Astrocyte (in vitro differentiated cells and primary cell): ENCODE measurements at places on chromosomes 5 and 9.

GRCh38 chr5:88984040-88984439 is 101.1 kb upstream of the MEF2C start:
- no peak for DNase-seq

DNA sequence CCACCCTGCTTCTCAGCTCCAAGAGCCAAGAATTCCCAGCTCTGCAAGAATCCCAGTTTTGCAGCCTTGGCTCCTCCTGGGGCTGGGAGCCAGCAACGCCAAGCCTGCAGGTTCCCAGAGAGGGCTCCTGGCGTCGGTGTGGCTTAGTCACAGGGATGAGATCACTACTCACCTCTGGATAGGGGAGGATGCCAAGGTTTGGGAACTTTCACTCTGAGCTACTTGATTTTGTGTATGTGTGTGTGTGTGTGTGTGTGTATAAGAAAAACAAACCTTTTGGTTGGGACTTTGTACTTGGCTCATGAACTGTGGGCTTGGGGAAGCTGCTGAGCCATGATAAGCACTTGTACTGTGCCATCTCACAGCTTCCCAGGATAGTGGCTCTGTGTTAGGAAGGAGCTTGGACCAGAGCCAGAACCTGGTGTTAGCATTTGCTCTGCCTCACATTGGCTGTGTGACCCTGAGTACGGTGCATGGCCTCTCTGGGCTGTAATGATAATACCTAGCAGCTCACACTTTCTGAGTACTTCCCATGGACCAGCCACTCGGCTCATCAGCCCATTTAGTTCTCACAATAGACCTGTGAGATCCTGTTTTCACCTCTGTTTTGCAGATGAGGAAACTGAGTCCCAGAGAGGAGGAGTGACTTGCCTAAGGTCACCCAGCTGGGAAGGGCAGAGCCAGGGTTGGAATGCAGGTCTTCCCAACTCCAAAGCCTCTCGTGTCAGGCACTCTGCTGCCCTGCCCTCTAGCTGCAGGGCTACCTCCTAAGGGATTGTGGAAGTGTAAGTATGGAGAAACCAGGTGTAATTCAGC is 41.4 kb upstream of the DAB2IP start:
- peak; percentile 92 for DNase-seq

GRCh38 chr9:26054600-26055520 is 376.6 kb upstream of the TUSC1 start:
- peak; percentile 33 for DNase-seq

GRCh38 chr5:160311491-160312133 is 752 bp downstream of the CCNJL start:
- DNase-seq, result no peak

- DNase-seq, result no peak
Measured at GRCh38 chr9:134349936-134350335, 23.7 kb downstream of the RXRA start.

GRCh38 chr9:135321580-135321979 is 158.0 kb upstream of the PPP1R26 start:
- no peak for DNase-seq

- no peak for DNase-seq
Measured at GRCh38 chr5:55918087-55919035, 67.2 kb downstream of the IL31RA start.

DNA sequence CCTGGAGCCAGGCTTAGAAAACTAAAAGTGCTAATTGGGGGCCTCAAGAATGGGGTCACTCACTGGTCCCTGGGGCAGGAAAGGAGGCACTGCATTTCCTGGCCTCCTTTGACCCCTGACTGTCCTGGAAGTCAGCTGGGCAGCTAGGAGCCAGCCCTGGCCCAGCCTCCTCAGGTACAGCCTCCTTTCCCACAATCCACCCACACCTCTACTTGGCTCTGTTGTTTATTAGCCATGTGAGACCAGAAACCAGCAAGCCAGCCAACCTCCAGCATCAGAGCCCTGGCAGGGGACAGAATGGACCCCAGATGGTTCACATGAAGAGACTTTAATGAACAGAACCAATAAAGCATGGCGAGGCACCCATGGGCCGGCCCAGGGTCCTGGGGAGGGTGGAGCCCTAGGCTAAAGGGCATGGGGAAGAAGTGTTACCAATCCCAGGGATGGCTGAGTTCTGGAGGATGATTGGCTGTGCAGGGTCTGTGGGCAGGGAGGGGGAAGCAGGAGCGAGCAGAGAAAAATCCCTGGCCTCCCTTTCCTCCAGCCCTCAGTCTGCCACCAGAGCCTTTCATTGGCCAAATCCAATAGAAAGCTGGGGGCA is 55.3 kb upstream of the ANGPTL2 start:
- DNase-seq, result no peak

DNA sequence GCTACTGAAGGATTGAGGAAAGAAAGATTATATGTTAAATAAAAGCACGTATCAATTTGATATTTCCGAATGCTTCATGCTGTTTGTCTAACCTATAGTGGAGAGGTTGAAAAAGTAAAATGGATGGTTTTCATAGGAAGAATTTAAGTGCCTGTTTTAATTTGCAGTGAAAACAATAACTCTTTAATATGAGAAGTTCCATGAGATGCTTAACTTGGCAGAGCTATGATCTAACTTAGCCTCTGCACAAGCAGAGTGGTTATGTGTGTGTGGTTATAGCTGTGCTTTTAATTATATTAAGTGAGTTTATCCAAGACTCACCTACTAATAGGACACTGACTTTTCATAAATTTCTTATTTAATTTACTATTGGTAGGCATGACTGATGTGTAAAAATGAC is 57.4 kb downstream of the AOPEP start:
- DNase-seq, result no peak

DNA sequence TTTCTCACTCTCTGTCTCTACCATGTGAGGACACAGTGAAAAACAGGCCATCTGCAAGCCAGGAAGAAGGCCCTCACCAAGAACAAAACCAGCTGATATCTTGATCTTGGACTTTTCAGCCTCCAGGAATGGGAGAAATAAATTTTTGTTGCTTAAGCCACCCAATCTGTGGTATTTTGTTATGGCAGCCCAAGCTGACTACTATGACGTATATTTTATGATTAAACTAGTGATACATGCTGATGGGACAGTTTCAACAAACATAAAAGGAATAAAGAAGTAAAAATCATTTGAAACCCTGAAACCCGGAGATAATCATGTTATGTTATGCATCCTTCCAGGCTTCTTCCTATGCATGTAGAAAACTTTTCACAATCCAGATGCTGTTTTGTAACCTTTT is 71.5 kb upstream of the ERBIN start:
- DNase-seq, result no peak

GRCh38 chr5:9173281-9174048 is 372.4 kb downstream of the SEMA5A start:
- peak; percentile 29 for DNase-seq

DNA sequence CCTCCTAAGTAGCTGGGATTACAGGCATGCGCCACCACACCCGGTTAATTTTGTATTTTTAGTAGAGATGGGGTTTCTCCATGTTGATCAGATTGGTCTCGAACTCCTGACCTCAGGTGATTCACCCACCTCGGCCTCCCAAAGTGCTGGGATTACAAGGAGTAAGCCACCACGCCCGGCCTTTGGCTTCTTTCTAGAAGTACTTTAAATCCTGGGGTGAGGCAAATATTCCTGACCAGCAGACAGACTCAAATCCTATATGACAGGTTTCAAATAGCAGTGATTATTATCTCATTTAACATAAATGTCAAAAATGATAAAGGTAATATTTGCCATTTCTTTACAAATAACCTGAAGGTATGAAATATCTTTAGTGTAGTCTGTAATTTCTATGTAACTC is 35.6 kb downstream of the ABHD17B start:
- DNase-seq, result no peak

DNA sequence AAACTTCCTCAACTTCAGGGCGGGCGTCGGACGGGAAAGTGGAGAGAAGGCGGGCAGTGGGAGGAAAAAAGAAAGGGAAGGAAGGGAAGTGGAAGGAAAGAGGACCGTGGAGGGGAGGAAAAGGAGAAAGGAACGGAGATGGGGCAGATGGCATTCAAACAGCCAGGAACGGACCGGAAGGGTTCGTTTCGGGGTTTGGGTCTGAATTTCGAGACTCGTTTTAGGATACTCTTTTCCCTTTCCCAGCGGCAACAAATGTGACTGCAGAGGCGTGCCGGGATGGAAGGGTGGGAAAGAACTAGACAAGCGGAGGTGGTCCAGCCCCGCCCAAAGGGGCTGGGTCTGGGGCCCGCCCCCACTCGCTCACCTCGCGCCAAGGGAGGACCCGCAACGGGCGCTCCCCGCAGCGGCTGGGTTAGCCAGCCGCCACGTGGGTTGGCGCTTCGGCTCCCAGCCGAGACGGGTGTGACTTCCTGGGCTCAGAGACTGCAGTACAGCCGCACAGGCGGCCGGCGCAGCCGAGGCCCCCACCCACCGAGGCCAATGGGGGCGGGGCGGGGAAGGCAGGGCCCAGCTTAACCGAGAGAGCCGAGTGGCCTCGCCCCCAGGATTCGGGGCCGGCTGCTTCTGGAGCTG is 2.7 kb downstream of the VCAN start:
- DNase-seq, result peak; percentile 93

GRCh38 chr9:129436751-129437625 is 183.9 kb downstream of the C9orf50 start:
- peak; percentile 60 for DNase-seq

DNA sequence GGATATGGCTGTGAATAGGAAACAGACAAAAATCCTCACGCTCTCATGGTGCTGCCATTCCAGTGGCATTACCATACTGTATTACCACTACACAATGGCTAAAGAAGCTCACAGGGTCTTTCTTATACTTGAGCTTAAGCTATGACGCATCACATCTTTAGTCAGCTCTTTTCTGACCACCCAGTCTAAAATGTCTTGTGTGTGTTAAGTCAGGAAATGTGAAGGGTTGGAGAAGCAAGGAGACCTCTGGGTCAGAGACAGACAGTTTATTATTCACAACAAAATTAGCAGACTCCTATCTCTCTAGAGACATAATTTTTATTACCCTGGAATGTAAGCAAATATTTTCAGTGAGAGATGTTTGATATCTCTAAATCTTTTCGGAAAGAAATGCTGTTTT is 1583.2 kb upstream of the WWC1 start:
- DNase-seq, result no peak

- DNase-seq, result peak; percentile 99
Measured at GRCh38 chr5:113489299-113489698, 1.0 kb upstream of the MCC start.

GRCh38 chr5:148790545-148791333 is 35.7 kb upstream of the ADRB2 start:
- no peak for DNase-seq

- DNase-seq, result no peak
Measured at GRCh38 chr5:55308254-55308836, 556 bp downstream of the MTREX start.

DNA sequence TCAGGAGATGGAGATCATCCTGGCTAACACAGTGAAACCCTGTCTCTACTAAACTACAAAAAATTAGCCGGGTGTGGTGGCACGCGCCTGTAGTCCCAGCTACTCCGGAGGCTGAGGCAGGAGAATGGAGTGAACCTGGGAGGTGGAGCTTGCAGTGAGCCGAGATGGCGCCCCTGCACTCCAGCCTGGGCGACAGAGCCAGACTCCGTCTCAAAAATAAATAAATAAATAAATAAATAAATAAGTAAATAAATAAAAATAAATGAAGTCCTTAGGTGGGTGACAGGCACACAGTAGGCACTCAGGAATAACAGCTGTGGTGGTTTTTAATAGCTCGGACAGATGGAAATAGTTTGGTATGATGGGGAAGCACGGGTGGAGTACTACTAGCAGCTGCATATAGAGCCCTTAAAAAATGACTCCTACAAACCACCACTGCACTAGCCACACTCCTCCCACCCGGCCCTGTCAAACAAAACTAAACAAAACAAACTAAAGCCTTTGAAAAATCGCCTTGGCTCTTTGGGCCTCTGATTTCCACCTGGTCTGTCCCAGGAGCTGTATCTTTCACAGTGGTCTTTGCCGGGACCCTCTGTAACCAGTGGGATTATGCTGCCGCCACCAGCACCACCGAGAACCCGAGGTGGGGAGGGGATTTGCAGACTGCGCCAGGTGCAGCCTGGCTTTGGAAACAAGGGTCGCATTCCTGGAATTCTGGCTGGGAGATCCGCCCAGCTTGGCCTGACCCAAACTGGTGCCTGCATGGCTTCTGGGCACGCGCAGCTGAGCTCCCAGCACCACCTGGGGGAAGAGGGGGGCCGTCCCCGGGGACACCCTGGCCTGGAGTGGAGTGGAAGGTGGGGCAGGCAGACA is 5.1 kb upstream of the WDR5 start:
- DNase-seq, result no peak

GRCh38 chr5:87399720-87400119 is 13.0 kb downstream of the CCNH start:
- no peak for DNase-seq
